ENCODE measurements at places on chromosomes 16 and 17. TPM values are rescaled to one million over a fixed set of nuclear protein-coding genes. Genes with fewer than 3 reads are reported as not detected.

DNA sequence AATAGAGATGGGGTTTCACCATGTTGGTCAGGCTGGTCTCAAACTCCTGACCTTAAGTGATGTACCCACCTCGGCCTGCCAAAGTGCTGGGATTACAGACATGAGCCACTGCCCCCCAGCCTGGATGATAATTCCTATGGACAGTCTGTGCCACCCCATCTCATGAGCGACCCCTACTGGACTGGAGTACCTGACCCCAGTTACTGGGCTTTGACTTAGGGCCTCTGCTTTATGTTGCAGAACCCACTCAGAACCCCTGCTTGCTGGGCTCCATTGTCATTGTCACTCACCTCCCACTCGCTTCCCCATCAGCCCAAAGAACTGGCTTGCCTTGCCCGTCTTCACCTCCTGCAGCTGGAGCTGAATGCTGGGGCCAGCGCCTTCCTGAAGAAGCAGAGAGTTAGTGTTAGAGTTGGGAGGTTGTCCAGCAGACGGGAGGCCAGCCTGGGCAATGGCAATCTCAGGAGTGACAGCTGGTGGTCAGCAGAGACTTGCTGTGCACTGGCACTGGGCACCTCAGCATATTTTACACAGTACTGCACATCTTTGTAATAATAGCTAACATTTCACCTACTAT lies 4.0 kb downstream of the TAC4 start:
- DNase-seq, result no peak

DNA sequence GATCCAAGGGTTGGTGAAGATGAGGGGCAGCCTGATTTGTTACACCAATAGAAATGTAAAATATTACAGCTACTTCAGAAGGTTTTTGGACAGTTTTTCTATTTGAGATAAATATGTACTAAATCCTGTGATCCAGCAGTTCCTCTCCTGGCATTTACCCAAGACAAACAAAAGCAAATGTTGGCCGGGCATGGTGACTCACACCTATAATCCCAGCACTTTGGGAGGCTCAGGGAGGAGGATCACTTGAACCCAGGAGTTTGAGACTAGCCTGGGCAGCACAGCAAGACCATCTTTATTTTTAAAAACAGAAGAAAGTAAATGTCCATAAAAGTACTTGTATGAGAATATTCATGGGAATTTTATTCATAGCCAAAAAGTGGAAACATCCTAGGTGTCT lies 64.8 kb upstream of the MRC2 start:
- DNase-seq, result no peak

GRCh38 chr17:28334666-28335200 lies 539 bp downstream of the IFT20 start:
- no peak for DNase-seq

DNA sequence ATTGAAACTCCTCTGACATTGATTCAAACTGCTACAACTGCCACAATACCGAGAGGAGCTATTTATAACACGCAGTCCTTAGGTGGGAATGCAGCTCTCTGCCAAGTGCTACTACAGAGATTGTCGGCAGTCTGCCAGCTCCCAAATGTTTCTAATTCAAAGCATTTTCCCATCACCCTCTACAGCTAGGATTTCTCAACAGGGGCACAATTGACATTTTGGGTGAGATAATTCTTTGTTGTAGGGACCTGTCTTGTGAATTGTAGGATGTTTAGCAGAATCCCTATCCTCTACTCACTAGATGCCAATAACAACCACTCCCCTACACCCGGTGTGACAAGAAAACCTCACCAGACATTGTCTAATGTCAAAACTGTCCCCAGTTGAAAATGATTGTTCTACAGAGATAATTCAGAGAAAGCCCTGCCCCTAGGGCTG lies 7.8 kb upstream of the N4BP1 start:
- DNase-seq, result no peak

DNA sequence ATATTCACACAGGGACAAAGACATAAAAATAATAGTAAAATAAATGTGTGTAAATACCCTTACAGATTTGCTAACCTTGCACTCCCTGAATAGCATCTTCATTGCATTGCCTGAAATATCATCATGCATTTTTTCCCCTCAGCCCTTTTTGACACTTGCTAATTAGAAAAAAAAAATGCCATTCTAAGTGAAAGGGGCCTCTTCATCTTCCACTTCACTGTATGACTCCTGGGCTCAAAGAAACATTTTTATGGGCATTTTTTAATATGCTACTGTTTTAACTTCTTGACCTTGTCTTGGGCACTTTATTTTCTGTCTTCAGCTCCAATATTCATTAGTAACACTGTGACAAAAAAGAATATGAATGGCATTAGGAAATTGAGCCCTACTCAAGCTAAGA lies 1424.4 kb downstream of the CDH8 start:
- DNase-seq, result no peak

GRCh38 chr17:7011942-7012254 lies 526 bp upstream of the RNASEK start:
- DNase-seq, result no peak

GRCh38 chr17:74334393-74335039 lies 8.5 kb downstream of the KIF19 start:
- no peak for DNase-seq

- no peak for DNase-seq
Measured at GRCh38 chr17:7281953-7282751, 634 bp downstream of the SLC2A4 start.

GRCh38 chr17:39212195-39212810 lies 12.2 kb downstream of the RPL19 start:
- DNase-seq, result no peak

DNA sequence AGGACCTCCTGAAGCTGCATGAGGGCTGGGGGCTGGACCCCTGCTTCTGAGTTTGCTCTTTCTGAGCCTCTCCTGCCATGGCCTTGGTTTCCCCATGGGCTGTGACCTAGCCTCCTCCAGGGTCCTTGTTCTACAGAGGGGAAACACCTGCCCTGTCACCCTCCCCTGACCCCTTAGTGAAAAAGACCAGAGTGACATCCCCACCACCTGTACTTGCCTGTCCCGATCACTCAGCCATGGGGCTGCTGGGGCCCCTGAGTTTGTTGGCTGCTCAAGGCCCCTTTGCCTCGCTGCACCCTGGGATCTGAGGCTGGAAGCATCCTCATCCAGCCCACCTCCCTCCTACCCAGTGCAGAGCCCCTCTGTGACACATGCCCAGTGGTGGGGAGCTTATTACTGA lies 800 bp downstream of the NOD2 start:
- no peak for DNase-seq

- no peak for DNase-seq
Measured at GRCh38 chr17:7951143-7951792, 19.3 kb downstream of the CNTROB start.

DNA sequence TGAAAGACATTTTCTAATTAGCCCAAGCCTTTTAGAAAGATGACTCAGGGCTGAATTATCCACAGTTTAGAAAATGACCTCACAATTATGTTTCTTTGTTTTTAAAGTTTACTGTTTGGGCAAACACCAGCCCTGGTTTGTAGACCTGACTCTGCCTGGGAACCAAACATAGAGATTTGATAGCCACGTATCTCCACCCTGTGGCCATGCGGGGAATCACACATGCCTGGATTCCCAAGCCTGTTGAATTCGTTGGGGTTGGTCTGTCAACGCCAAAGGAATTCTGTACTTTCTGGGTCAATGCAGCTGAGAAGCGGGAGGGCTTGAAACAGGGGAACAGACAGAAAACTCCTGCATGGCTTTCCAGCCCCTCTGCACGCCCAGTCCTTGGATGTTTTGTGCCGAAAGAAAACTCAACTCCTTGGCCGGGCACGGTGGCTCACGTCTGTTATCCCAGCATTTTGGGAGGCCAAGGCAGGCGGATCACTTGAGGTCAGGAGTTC lies 26.9 kb downstream of the CD300A start:
- peak; percentile 71 for DNase-seq

DNA sequence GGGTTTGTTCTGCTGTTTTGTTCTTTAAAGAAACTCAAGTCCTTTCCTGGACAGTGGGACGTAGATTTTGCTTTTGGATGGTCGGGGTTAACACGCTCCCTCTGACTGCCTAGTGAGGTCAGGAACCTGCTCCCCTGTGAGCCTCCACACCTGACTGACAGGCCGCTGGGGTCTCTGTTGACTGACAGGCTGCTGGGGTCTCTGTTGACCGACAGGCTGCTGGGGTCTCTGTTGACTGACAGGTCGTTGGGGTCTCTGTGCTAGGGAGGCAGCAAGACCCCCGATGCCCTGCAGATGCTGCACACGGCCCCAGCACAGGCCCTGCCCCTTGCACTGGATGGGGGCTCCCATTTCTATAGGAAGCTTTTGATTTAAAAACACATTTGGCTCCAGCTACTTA lies 33.5 kb downstream of the LMF1 start:
- DNase-seq, result no peak

- no peak for DNase-seq
Measured at GRCh38 chr17:34265711-34266110, 4.3 kb upstream of the CCL7 start.

- DNase-seq, result no peak
Measured at GRCh38 chr17:28326114-28326513, 7.1 kb downstream of the TMEM97 start.

- DNase-seq, result no peak
Measured at GRCh38 chr17:58120195-58120822, 27.9 kb upstream of the OR4D1 start.

- DNase-seq, result no peak
Measured at GRCh38 chr16:64051824-64052223, 1070.0 kb downstream of the CDH11 start.

DNA sequence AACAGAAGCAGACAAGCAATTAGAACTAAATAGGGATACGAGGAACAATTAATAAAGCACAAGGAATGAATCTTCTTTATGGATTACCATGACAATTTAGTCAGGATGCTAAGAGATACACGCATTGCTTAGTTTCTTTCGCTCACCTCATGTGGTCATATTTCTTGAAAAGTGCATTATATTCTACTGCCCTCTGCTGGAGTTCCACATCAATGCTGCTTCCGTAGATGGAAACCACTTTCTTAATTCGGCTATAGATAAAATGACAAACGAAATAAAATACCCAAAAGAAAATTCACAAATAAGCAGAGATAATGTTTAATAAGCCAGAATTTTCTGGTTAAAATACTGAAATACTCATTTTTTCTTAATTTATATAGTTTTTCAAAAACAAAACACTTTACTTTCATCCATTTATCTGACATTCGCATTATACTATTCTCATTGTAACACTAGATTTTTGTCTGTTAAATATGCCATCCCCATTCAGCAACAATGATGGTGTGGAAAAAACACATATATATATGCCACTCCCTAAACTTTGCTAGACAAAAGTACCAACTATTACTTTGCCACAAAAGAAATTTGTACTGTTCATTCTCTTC lies 22.0 kb upstream of the PHLPP2 start:
- no peak for DNase-seq

The ABCC6 gene
- not detected for total RNA-seq

The CPHXL2 gene
- total RNA-seq, result not detected

The FBF1 gene
- 34.4 TPM for total RNA-seq

The FDXR gene
- total RNA-seq, result 9.8 TPM

The WNK4 gene
- 0.10 TPM for total RNA-seq

The KRT20 gene
- total RNA-seq, result not detected

The KRTAP2-2 gene
- not detected for total RNA-seq

The RASD1 gene
- 4.2 TPM for total RNA-seq
